ENCODE measurements at places on chromosomes 11 and 22.
A peak's percentile ranks its signal among the peaks of the same experiment; 100 is the strongest.

DNA sequence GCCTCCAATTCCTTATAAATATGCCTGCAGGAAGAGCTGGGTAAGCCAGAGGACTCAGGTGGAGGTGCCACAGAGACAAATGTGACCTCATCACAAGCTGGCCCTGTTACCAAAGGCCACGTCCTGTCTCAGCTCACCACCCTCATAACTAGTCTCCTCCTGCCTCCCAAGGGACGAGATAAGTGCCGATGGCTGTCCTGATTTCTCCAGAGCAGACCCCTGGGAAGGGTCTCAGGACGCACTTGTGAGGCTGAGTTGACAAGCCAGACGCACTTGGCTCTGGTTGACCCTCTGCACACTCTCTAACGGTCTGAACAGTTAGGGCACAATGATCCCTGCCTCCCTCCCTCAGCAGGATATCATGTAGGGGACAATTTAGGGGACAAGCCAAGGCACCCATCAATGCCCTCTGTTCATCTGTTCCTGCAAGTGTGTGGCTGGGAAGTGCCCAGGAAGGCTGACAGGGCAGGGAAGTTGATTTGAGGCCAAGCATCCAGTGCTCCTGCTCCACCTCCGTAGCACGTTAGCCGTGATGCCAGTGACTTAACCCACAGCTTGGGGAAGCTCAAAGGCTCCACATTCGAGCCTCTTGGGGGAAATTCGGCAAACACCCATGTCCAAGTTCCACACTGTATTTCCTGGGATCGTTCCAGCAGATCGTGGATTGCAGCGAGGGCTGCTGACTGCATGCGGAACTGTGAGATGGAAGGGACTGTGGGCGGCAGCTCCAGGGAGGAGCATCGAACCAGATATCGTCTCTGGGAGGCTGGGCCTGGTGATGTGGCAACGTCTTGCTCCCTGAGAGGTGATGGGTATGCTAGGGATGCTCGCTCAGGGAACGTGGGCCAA is 2.8 kb downstream of the SMIM38 start:
- no peak for DNase-seq

DNA sequence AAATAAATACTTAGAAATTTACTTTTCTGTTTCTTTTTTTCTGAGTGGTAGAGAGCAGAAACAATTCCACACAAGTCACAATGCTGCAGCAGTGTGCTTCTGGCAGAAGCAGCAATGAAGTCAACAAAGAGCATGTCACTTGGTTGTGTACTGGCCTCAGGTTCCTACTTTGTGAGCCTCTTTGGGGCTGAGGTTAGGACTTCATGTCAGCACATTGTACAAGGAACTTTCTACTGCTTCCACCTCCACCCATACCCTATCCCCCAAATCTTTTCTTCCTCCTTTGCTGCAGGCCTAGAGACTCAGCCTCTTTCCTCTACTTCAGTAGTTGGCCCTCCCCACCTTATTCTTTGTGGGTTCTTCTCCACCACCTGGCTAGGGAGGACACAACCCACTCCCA is 252.7 kb upstream of the PITPNB start:
- DNase-seq: no peak

DNA sequence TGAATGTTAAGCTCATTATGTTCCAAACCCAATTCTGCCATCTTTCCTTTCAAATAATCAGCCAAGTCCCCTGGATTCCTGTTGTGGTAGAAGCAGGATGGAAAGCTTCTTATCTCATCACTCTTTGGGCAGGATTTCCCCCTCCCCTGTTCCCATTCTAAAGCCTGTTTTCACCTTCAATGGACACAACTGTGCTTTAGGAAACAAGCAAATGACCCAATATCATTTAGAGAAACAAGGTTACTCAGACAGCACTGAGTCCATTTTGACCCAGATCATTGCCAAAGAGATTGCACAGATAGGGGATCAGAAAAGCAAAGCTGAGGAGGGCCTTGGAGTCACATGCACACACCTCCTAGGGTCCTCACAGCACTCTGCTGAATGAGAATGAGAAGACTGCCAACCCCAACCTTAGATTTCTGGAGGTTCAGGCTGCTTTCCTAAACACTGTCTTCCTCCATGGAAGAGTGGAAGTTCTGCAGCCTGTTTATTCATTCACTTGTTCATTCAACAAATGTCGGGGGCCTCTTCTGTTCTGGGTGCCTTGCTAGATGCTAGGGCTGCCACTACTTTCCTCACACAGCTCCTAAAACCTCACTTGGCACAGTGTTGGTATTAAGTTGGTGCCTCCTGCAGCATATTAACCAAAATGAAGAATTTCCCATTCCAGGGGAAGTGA is 95.3 kb downstream of the ME3 start:
- no peak for DNase-seq

DNA sequence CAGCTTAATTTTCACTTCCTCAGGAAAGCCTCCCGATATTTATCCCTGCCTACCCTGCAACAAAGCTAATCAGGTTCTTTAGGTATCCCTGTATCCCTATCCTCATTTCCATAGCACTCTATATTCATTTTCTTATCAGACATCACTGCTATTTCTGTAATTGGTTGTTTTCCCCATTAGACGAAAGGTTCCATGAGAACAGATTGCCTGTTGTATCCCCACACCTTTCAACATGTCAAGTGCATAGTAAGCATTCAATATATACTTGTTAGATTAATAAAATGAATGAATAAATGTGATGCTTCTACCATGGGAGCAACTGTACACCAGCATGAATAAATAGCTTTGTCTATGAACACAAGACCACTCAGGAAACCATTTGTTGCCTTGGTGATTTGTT is 499.8 kb downstream of the DLG2 start:
- DNase-seq: no peak

GRCh38 chr11:73376160-73376802 is at the start of gene RELT:
TSS of gene RELT (plus strand) at chr11:73376399. CDS start at chr11:73389137, 12,738 bp downstream.
- peak; percentile 89 for DNase-seq

All from iris pigment epithelial cell (primary cell).